ENCODE measurements at places on chromosomes 6 and 20. TPM values are rescaled to one million over a fixed set of nuclear protein-coding genes. Genes with fewer than 3 reads are reported as not detected.

C6orf15 gene
- total RNA-seq, result 12.7 TPM

EPHA7 gene
- total RNA-seq, result 1.0 TPM

SOX12 gene
- total RNA-seq, result 9.9 TPM

VGLL2 gene
- total RNA-seq, result not detected

ZNF512B gene
- 16.9 TPM for total RNA-seq

SENP6 gene
- total RNA-seq, result 55.4 TPM

FAM217A gene
- not detected for total RNA-seq

PPP1R18 gene
- 25.9 TPM for total RNA-seq

AIG1 gene
- 12.2 TPM for total RNA-seq

PIM1 gene
- total RNA-seq, result 173 TPM
